ENCODE measurements at places on chromosomes 2 and 18.

DNA sequence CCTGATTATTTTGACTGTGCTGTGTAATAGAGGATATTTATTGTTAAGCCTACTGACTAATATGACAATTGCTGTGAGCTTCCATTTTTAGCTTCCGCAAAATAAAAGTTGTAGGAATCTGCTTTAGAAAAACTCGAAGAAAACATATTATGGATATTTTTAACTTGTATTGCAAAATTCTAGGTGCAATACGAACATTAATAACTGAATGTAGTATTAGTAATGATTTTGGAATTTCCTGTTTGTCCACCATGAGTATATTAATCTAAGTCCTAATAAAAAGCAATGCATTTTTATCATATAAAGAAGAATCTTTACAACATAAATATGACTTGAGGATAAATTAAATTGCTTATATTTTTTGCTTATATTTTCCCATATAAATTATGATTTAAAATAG, 2.4 kb upstream of the DSC3 start:
- DNase-seq = no peak

- DNase-seq = no peak
Measured at GRCh38 chr2:74238879-74239278, 40.5 kb downstream of the MTHFD2 start.

DNA sequence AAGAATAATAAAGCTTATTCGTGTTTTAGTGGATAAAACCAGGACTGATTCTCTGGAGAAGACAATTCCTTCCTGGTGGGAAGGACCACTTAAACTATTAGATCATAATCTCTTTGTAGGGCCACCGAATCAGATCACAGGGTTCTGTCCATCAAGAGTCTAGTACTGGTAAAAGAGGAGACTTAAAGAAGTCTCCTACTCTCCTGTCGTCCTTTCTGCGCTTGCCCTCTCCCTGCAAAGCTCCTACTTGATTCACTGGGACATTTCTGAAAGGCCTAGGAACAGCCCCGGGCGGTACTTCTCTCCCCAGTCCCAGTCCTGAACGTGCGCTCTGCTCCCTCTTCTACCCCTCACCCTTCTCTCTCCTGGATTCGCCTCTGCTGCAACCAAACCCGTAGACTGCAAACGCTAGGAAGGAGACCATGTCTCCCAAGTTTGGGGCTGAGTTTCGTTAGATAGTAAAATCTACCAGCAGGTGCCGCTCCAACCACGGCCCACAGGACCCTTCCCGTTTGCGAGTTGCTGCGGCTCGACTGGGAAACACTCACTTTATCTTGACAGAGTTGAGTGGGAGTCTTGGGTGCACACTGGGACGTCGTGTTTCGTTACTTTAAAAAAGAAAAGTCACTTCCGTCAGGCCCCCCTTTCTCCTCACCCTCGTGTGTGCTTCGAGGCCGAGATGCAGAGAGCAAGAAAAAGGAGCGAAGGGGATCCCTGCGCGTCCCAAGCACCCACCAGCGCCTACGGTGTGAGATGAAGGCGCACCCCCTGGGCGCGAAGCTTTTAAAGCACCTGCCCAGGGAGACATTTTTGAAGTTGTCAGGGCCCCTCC, 923 bp downstream of the FIGLA start:
- DNase-seq = peak; percentile 93

DNA sequence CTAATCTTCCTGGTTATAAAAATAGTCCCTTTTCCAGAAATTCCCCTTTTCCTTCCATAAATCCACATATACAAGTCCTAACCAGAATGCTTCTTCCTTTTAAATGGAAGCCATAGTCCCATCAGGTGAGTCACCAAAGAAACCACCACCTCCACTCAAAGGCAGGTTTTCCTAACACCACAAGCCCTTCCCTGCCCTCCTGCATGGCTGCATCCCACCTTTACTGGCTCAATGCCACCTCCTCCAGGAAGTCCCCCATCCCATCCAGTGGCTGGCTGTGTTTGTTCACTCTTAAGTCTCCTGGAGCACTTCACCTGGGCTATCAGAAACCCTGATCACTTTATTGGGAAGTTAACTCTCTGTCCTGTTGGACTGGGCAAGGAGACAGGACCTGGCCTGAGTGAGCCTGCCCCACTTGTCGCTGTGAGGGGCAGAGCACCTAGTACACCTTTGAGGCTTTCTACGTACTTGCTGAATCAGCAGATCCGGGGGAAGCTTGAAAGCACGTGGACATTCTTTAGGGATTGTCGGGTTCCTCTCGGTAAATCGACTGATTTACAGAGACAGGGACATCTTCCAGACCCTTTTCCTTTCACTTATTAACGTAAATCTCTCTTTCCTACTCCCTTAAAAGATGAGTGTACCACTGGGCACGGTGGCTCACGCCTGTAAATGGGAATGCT, 71.0 kb downstream of the NGEF start:
- DNase-seq = no peak

DNA sequence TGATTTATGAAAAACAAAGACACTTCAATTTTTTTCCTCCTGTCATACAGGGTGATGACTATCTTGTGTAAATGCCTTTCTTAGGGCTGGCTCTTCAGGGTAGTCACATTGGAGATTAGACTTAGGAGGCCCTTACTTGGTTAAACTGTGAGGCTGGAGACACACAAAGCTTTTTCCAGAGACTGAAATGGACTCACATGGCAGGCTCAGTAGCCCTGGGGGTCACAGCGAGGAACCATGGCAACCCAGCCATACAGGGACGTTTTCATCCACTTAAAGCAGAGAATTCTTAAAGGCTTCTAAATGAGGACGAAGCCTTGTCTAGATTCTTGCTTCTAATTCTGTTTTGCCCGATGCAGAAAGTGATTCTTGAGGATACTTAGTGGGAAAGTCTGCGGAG, 57.3 kb upstream of the ZDBF2 start:
- no peak for DNase-seq

- DNase-seq = no peak
Measured at GRCh38 chr2:135743860-135744259, 2.2 kb downstream of the UBXN4 start.

DNA sequence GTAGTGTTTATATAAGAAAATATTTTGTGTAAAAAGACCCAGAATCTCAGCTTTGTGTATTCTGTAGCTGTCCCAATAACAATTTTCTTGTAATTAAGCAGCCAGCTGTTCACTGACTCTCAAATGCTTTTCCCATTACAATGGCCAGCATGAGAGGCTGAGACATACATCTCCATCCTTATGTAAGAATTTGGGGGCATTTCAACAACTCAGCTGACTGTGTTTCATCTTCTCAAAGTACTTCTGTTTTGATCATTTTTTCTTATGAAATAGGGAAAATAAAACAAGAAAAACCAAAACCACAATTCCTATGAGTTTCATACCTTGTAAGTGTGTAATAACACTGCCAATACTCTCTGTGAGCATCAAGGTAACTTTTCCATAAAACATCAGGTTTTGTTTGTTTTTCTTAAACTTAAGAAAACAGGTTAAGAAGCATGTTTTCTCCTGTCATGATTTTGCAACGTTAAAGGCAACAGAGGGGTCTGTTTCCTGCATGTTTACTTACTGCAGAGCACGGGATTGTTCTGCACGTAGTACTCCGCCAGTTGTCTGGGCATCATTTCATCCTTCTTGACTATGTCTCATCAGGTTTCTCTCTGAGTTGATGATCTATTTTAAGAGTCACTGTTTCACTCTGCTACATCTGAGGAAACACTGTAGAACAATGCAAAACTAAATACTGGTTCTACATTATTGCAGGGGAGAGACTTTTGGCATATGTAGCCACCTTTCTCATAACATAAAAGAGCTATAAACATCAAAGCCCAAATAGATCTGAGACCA, 62.9 kb upstream of the CYRIA start:
- DNase-seq = no peak

GRCh38 chr18:31217038-31217849, 54.6 kb upstream of the DSC1 start:
- DNase-seq = no peak

DNA sequence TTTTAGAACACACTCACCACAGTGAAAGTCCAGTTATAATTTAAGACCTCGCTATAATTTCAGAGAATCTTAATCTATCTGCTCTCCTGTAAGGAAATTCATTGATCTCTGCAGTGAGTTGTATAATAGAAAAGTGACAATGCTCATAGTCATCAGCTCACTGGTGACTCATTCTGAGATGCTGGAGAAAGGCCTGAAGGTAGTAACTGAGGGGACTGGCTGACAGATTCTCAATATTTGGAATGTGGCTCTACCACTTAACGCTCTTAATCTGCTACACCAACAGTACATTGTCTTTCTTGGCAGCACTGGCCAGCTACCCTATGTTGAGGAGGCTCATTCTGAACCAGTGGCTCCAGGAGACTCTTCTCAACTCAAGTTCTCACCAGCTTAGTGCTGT, 246.1 kb downstream of the RPRM start:
- DNase-seq = no peak

- no peak for DNase-seq
Measured at GRCh38 chr18:28382215-28382879, 205.4 kb upstream of the CDH2 start.

DNA sequence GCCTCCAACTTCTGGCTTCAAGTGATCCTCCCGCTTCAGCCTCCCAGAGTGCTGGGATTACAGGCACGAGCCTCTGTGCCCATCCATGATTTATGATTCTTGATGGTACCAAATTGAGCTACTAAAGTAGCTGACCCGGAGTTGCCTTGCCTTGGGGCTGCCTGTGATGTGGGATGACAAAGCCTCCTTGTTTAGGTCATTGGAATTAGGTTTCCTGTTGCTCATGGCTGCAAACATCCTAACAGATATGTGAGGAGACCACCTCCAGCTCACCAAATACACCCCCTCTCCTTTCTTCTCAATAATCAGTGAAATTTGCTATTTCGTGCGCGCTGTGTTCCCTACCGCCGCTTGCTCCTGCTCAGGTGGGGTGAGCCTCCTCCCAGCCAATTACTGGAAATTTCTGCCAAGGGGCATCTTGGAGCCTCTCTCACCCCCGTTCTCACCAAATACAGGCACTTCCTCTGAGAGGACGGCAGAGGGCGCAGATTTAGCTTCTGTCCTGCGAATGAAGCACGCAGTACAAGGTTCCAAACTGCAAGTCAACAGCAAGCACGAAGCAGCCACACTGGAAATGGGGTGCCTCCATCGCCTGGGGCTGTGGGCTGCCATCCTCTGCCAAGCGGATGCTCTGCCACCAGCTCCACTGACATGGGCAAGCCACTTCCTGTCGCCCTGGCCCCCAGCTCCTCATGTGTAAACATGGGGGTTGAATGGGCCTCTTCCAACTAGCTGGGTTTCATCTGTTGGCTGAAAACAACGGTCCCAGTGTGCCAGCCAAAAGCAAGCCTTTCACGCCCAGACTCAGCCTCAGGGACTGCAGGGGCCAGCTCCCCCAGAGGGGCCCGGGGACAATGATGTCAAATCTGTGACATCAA, 71.7 kb downstream of the NCAPH start:
- DNase-seq = no peak

- no peak for DNase-seq
Measured at GRCh38 chr2:132415915-132416722, 486 bp upstream of the GPR39 start.

DNA sequence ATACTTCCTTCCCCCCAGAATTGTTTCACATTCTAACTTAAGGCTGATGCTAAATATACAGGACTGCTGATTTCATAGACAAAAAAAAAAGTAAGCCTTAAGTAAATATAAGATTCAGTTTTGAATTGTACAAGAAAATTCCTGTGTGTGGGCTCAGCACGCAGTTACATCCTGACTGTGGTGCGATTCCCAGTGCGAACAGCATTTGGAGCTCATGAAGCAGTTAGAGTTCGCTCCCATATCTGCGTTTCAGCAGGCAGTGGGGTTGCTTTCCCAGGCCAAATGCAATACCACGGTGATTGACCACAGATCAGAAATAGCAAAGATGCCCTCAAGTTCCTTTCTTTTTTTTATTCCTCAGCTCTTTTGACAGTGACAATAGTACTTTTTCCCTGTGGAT, 75.6 kb downstream of the SATB2 start:
- no peak for DNase-seq

DNA sequence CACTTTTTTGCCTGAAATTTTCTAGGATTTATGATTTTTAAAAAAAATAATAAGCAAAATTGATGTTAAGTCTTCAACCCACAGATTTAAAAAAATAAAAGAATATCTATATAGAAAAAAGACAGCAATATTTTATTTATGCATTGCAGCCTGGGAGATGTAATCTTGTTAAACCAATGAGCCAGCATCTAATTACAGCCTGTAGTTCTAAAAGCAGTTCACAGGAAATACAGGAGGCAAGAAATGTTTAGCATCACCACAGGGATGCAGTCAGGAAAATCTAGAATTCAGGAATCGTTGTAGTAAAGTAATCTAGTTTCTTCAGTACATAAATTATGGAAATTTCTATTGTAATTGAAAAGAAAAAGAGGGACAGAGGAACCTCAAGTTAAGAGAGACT, 17.2 kb downstream of the UGGT1 start:
- no peak for DNase-seq

GRCh38 chr2:43569921-43570320, 25.9 kb downstream of the THADA start:
- no peak for DNase-seq

DNA sequence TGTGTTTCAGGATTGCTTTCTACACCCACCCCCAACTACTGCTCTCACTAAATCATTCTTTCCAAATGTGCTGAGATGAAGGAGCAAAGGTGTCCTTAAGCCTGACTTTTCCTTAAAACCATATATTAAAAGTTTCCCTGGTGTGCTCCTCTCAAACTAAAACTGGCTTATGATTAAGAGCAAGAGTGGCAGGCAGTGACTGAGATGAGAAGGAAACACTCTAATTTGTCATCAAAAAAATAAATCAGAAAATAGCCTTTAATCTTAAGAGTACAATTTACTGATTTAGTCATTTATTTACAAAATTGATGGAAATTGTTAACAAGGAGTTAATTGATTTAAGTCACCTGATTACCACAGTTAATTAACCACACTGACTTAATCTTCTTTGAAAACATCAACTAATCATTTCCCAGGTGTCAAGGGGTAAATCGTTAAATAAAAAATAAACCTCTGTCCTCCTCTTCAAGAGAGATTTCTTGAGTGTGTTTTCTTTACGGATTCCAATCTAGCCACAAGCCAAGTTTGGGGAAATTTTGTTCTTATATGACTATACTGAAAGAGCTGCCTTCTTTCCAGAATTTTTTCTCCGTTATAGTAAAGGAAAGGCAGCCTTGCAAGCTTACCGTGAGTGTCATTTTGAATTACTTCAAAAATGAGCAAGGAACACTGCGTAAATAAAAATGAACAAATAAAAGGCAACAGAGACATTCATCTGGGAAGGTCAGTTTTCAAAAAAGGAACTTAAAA, 17.4 kb downstream of the LRP2 start:
- no peak for DNase-seq

GRCh38 chr18:42092848-42093247, 137.8 kb downstream of the PIK3C3 start:
- no peak for DNase-seq

DNA sequence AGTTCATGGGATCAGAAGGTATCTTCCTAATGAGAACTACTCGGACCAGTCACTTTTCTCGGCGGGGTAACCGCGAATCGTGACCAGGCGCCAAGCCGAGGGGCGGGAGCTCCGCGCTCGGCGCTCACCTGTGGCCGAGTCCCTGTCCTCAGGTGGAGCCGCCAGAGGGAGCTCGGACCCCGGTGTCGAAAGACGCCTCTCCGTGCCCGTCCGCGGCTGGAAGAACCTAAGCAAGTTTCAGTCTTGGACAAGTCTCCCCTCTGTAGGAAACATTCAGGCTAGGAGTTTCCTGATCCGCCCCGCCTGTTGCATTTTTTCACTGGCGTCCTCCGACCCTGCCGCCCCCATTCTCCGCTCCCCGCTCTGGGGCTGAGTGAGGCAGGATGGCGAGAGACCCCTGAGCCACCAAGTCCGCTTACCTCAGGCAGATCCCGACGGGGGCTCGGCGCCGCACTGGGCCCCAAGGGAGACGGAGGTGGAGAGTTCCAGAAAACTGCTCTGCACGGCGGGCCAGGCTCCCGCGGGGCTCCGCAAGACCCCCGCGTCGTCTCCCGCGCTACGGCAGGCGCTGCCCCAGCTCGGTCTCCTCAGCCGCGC, 480 bp downstream of the DSEL start:
- DNase-seq = peak; percentile 55
